ENCODE measurements at places on chromosomes 1 and 21.

DNA sequence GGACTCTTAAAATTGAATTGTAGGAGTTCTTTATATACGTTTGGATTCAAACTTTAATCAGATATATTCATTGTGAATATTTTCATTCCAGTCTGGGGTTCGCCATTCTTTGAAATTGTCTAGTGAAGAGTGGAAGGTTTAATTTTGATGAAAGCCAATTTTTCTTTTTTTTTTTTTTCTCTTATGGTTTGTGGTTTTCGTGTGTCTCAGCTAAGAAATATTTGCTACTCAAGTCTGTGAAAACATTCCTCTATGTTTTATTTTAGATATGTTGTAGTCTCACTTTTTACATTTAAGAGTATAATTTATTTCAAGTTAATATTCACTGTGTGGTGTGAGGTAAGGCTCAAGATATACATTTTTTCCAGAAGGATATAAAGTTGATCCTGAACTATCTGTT is 220.5 kb downstream of the KCNT2 start:
- no peak for DNase-seq

GRCh38 chr1:169595764-169596711 is 9.8 kb upstream of the F5 start:
- DNase-seq: no peak

DNA sequence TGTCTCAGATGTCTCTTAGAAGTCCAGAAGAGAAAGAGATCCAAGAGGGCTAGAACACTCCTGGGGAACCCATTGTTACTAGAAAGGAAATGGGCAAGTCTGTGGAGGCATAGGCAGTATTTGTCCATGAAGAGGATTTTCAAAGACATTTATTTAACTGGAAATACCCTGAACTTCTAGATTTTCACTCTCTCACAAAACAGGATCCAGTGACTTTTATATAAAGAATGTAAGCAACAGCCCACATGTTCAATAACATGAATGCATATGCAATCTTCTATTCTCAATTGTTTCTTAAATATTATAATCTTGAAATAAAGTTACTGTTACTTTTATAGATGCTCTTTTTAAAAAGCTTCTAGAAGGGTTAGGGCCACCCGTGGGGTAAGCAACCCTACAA is 53.4 kb downstream of the TBX15 start:
- DNase-seq: no peak

GRCh38 chr1:98975810-98976209 is 28.9 kb downstream of the PLPPR5 start:
- DNase-seq: no peak

GRCh38 chr1:115829023-115829674 is 11.8 kb downstream of the NHLH2 start:
- peak; percentile 91 for DNase-seq

DNA sequence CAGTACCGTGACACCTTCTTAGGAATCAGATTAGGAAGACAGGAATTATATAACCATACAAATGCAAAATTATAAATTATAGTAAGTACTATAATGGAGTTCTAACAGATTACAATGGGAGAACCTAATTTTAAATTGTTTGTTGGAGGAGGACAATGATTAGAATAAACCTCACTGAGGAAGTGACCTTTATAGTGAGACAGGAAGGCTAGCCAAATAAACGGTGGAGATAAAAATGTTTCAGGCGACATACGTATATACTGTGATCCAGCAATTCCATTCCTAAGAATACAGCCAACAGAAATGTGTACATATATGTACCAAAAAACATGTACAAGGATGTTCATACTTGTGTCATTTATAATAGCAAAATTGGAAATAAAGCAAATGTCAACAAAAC is 15.2 kb downstream of the SYNJ1 start:
- no peak for DNase-seq

DNA sequence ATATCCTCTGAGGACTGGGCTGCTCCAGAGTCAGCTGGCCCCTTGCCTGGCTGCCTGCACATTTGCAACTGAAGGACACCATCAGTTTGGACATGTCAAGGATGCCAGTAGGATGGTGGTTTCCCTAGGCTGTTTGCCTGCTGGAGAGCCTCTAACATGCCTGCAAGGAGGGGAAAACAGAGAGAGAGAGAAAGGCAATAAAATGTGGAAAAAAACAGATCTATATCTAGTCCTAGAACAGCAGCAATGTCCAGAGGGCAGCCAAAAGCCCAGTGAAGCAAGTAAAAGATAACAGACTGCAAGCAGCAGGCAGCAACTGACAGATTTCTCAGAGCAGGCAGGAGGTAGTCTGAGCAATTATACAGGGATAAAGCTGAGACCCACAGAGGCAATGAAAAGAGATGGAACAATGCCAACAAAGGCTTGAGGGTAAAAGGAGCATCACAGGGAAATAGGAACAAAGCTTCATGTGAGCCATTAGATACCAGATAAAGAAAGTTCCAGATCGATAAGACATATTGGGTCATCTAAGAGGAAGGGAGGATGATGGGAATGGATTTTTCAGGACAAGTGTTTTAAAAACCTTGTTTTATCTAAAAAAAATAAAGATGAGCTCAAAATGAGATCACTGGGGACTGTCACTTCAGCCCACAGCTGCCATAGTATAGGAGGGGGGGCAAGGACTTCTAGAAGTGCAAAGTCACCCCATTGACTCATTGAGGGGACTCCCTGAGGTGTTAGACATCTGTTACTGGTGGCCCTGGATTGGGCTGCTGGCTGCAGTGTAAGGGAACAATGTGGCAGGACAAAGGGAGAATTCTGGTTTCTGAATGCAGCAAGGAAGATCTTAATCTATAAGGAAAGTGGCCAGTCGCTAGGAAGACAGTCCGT is 38.6 kb upstream of the GADD45A start:
- DNase-seq: no peak

DNA sequence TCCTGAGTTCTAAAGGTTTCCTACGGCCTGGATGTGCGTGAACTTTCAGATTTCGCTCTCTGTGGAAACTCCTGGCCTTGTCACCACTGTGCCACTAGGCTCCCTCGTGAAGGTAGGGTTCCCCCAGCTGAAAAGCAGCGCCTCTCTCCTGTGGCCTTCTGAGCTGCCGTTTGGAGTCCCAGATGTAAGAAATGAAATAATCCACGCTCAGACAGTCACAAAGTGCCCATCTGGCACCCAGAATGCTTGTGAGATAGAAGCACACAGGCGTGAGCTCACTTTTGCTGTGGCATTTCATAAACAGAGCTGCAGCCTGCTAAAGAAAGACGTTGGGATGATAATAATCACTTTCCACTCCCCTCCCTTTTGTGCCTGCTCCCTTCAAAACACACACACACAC is 65.8 kb downstream of the LMO4 start:
- no peak for DNase-seq
